ENCODE measurements at places on chromosomes 1 and 21. TPM values are rescaled to one million over a fixed set of nuclear protein-coding genes. Genes with fewer than 3 reads are reported as not detected.

- no peak for DNase-seq
These were observed 22.8 kb downstream of the A3GALT2 start for GRCh38 chr1:33297911-33298622.

TRIM58 gene
- polyA plus RNA-seq, result 2.2 TPM

RBM8A gene
- polyA plus RNA-seq, result 272 TPM

CSF1 gene
- 6.6 TPM for polyA plus RNA-seq

DNA sequence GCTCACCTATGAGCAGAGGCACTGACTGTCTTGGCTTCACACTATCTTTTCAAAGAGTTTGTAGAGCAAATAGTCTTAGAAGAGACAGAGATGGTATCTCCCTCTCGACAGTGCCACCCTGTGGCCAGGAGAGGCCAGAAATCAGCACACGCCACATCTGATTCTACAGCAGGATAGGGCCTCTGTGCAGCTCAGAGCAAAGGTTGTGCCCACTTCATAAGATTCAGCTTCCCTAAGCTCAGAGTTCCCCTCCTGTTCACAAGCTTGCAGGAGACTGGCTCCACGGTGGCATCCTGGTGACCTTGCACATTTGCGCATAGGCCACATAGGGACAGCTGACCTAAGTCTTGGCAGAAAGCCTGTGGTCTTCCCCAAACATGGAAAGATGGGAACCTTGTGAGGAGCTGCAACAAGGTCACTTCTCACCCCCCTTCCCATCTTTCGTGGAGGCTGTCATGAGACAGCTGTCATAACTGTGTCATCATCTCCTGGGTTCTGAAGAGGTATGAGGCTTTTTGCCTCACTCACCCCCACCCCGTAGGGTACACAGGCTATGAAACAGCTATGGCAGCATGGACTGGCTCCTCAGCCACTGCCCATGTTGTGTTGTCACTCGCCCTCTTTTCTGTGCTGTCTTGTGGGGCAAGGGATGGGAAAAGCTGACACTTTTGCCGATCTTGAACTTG, 3.0 kb downstream of the ITLN2 start:
- peak; percentile 68 for DNase-seq

All from cardiac muscle cell (in vitro differentiated cells and primary cell).